EH (cell line): ENCODE measurements at places on chromosomes 3 and 15.
A peak's percentile ranks its signal among the peaks of the same experiment; 100 is the strongest.

DNA sequence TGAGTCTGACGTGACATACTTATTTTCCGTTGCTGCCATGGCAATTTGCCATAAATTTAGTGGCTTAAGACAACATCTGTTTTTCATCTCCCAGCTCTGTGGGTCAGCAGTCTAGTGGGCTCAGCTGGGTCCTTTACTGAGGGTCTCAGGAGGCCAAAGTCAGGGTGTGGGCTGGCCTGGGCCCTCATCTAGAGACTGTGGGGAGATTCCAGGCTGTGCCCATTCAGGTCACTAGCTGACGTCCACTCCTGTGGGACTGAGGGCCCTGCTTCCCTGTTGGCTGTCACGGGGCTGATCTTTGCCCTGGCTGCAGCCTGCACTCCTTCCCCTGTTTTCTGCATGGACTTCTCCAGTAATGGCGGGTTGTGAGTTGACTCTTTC lies 19.1 kb downstream of the FGD5 start:
- no peak for DNase-seq

DNA sequence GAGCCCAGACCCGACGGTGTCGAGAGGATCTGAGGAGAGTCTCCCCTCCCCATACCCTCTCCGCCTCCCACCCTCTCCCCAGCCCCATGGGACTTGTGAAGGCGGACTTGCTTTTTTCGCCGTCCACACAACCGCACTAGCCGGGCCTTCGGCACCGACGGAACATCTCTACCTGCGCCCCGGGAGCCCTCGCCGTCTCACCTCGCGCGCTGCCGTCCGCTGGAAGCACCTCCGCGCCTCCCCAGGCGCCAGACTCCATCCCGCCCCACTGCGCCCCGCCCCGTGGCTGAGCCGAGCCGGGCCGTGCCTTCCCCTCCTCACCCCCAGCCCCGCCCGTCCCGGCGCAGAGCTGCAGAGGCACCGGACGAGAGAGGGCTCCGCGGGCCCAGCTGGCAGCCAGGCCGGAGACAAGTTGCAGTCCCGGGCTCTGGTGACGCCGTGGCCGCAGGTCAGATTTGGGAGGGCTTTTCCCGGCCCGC lies at the start of the genes DUOX1 and DUOXA1:
TSS of gene DUOX1 (plus strand) at position 344 of the 479 bp plus-strand sequence. CDS start 1,973 bp downstream, outside the sequence.
TSS of gene DUOXA1 (minus strand) at position 229 of the 479 bp plus-strand sequence. CDS start 6,865 bp downstream, outside the sequence.
- no peak for DNase-seq

GRCh38 chr3:31022716-31023115 lies 128.3 kb upstream of the GADL1 start:
- no peak for DNase-seq

DNA sequence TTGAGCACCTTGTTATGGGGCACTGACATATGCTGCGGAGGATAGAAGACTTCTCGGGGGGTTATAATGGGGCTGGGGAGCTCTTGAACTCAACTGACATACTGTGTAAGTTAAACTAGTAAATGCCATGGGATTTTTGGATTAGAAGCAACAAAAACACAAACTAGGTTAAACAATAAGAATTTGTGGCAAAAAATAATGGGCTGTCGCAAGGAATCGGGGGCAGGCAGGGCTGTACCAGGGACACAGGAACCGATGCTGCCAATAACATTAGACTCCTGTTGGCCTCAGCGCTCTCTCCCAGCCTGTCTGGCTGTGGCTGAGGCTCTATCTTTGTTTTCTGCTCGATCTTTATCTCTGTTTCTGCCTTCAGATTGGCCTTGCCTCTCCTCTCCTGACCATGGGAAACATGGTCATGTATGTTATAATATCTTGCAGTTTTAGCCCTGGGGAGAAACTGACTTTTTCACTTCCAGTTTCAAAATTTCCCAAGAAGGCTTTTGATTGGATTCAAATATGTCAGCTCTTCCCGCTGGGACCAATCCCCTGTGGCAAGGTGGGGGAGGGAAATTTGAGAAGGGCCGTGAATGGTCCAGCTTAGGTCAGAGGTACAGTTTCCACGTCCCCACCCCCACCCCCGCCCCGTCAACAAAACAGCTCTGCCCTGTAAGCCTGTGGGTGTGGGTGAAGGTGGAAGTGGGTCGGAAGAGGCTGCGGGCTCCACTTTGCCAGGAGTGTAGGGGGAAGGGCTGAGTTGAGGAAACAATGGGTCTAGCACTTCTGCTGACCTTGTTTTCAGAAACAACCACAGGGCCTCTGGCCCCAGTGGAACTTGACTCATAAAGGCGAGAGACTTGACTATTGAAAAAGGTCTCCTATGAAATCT lies 161.1 kb upstream of the TBL1XR1 start:
- DNase-seq = peak; percentile 58

- peak; percentile 81 for DNase-seq
These were observed 115.0 kb upstream of the VEPH1 start for GRCh38 chr3:157618075-157618760.
